ENCODE measurements at places on chromosomes 16 and 17.

- no peak for DNase-seq
Measured at GRCh38 chr16:71350821-71351557, 7.5 kb upstream of the CALB2 start.

DNA sequence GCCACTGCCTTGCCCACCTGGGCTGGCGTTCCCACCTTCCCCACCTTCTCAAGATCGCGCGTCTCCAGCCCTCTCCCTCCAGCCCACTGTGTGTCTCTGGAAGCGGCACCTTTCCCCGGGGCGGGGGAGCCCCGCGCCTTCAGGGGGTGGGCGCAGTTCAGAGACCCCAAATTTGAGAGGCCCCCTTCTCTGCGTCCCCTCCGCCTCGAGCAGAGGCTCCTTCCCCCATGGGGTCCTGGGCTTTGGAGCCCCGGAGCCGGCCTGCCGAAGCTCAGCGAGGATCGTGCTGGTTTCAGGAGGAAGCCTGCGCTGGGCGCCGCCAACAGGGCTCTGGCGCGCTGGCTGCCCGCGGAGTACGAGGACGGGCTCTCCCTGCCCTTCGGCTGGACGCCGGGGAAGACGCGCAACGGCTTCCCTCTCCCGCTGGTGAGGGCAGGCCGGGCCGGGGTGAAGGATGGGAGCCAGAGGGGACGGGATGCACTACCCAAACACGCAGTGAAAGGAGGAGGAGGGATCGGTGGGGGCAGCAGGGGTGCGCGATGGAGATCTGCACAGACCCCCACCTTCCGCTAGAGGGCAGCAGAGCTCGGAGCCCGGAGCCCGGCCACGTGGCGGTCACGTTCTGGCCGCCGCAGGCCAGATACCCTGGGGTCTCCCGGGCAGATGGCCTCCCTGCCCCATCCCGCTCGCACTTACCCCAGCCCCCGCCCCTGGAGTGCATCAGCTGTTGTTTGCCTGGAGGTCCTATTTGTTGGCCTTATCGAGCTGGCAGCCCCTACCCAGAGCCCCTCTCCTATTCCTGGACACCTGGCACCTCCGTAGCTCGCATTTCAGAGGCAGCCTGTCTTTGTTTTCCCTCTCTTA lies 11.1 kb downstream of the LPO start:
- DNase-seq, result peak; percentile 90

- no peak for DNase-seq
Measured at GRCh38 chr17:3766779-3767178, 34.2 kb downstream of the ITGAE start.

DNA sequence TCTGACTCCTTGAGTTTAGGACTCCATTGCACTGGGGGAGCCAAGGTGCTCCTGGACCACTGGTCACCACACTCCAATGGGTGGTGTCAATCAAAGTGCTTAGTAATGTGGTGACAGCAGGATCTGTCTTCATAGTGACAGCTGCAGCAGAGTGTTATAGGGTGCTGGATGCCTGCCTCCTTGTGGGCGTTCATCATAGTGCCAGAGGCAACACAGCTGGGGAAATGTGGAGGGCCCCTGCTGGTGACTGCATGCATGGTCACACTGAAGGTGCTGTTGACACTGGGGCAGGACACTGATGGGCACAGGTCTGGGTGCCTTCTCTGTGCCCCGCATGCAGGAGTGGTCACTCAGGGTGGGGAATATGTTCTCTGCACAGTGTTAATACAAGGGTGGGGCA lies 177.5 kb upstream of the CDH8 start:
- peak; percentile 20 for DNase-seq

- DNase-seq, result no peak
Measured at GRCh38 chr16:76791151-76791550, 399.8 kb upstream of the MON1B start.

GRCh38 chr16:87016046-87017035 lies 300.9 kb downstream of the C16orf95 start:
- no peak for DNase-seq

GRCh38 chr16:61362585-61362984 lies 673.7 kb downstream of the CDH8 start:
- DNase-seq, result no peak

DNA sequence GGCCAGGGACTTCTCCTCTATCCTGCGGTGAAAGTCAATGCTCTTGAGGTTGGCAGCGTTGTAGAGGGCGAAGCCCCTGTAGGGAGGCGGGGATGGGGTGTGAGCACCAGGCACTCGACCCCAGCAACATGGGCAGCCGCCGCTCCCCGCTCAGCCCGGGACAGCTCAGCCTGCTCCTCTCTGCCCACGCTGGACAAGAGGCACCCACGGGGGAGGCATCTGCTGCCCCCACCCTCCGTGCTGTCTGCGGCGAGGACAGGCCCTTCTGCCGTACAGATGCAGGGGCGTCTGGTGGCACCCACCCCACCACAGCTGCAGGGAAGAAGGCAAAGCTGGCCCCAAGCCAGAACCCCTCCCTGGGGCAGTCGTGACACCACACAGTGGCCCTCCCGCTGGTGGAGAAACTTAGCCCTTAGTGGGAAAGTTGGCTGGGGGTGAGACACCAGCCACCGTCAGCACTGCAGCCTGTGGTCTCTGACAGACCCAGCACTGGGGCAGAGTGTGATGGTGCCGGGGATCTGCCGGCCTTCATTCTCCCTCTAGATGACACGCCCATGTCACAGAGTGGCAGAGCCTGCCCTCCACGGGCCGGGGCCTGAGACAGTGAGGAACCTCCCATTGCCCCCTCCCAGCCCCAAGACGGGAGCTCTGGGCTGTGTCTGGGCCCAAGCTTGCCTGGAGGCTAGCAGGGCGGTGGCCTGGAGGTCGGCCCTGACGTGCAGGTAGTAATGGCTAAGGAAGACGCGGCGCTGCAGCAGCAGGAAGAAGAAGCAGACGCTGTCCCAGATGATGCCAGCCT lies 19.5 kb downstream of the CTU2 start:
- no peak for DNase-seq

Data from glutamatergic neuron (in vitro differentiated cells).